ENCODE measurements at places on chromosomes 2 and 18.

GRCh38 chr2:7007846-7008741 is 90.9 kb downstream of the RNF144A start:
- DNase-seq = no peak

GRCh38 chr18:33875029-33875565 is 297.1 kb downstream of the ASXL3 start:
- no peak for DNase-seq

GRCh38 chr2:240655931-240656886 is 26.5 kb downstream of the AQP12B start:
- DNase-seq = no peak

- DNase-seq = no peak
Observed at GRCh38 chr2:224850081-224850480, 133.9 kb upstream of the CCDC195 start.

GRCh38 chr18:25422230-25422629 is 70.3 kb upstream of the ZNF521 start:
- no peak for DNase-seq

GRCh38 chr18:34837769-34838272 is 127.7 kb downstream of the DTNA start:
- DNase-seq = no peak

- no peak for DNase-seq
Observed at GRCh38 chr2:8922431-8922830, 81.1 kb downstream of the MBOAT2 start.

- DNase-seq = no peak
Observed at GRCh38 chr2:73004889-73005596, 66.5 kb downstream of the SFXN5 start.

- no peak for DNase-seq
Observed at GRCh38 chr2:97935719-97936161, 60.0 kb downstream of the TMEM131 start.

DNA sequence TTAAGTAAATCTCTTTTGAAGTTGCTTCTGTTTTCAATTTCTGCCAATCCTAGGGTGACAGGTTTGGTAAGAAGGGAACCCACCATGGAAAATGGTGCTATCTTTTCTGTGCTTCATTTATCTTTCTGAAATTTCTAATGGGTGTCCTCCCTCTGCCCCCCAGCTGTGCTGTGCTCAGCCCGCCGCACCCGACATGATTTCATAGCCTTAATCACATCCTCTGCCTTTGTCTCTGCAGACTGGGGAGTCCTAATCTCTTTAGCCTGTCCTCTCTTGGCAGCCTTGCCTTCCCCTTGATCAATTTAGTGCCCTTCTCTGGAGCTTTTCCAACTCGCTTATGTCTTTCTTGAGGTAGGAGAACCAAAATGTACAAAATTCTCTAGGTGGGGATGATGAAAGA is 49.3 kb downstream of the DNMT3A start:
- no peak for DNase-seq

DNA sequence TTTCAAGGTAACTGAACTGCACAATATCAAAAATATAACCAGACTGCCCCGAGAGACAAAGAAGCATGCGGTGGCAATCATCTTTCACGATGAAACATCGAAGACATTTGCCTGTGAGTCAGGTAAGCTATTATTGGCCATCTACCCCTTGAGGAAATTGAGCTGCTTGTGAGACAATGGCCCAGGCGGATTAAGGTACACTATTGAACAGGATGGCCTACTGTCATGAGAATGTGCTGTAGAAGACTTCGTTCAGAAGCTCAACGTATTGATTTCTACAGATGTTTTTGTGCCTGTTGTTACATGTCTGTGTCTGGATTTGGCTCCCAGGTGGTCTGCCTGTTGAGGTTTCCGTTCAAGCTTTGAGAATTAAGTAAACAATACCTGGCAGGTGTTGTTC is 198.7 kb downstream of the DOK6 start:
- no peak for DNase-seq

- no peak for DNase-seq
Observed at GRCh38 chr2:119157850-119158511, 570 bp downstream of the C1QL2 start.

DNA sequence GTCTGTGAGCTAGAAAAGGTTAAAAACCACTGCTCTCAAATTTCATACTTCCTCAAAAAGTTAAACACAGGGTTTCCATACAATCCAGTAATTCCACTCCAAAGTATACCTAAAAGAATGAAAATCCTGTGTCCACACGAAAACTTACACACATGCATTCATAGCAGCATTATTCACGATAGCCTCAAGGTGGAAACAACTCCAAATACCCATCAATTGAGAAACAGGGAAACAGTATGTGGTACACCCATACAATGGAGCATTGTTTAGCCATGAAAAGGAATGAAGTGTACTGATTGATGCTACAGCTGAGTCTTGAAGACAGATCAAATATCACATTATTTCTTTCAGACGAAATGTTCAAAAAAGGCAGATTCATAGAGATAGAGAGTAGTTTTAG is 36.7 kb downstream of the UXS1 start:
- no peak for DNase-seq

DNA sequence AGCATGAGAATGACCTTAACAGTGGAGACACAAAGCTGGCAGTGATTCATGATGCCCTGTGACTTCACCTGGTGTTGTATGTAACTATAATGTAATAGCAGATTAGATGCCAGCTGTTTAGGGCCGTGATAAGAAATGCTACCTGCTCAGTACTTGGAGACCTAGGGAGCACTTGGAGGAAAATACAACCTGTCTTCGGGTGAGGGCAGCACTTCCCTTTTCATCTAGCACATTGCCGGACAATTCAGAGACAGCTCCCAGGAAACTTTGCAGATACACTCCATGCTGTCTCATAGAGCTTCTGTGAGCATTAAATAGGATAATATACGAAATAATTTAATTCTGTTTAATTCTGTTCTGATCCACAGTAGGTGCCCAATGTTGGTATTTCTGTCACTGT is 668.5 kb downstream of the TSN start:
- no peak for DNase-seq

- DNase-seq = no peak
Observed at GRCh38 chr2:224069172-224069571, 30.1 kb upstream of the SERPINE2 start.

- DNase-seq = no peak
Observed at GRCh38 chr2:230998882-230999281, 3.0 kb downstream of the SPATA3 start.

GRCh38 chr2:154264024-154264423 is 392.3 kb downstream of the GALNT13 start:
- DNase-seq = no peak

DNA sequence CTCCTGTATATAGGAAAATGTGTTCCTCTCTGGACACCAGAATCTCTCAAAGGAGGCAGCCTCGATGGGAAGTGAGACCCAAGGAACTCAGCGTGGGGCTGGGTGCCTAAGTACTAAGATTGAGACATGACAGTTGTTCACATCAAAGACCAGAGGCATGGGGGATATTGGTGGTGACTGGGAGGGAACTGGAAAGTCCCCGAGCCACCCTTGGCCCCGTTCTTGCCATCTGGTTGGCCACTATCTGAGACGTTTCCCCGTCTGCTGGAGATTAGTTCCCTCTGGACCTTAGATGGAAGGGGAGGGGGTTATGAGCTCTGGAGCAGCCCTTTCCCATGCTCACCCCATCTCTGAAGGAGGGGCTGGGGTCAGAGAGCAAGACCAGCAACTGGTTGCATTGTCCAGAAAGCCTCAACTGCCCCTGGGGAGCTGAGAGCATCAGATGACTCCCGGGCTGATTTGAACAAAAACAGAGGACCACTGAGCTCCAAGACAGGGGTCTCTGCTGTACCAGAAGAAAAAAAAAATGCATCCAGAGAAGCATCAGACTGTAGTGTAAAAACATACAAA is 11.8 kb downstream of the FBLN7 start:
- DNase-seq = no peak

GRCh38 chr2:232362174-232362900 is 16.2 kb upstream of the ALPP start:
- DNase-seq = no peak

- DNase-seq = no peak
Observed at GRCh38 chr2:117199511-117199910, 615.0 kb upstream of the DDX18 start.

DNA sequence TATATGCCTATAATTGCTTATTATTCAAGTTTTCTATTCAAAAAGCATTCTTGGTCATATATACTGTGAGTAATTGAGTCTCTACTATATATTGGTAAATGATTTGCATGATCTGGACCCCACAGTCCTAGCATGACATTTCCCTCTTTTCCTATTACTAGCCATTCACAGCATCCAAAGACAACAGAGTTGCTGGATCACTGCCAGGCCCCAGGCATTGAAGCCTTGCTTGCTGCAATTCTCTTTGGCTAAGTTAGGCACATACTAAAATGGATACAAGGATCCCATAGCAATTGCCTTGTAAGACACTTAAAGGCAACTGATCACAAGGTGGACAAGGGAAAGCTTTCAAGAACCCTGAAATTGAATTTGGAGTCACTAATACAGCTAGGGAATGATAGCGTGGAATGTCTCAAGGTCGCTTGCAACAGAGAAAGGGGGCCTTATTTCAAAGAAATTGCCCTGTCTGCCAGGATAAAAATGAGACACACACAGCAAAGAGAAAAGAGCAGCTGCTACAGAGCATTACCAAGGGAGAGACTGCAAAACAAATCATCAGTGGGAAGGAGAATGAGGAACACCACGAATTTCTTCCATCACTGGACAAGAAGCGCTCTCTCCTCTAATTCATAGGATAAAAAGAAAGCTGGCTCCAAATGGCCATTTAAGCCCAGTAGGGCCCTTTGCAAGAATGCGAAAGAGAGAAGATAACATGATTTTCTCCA is 77.1 kb upstream of the EPHA4 start:
- DNase-seq = no peak

DNA sequence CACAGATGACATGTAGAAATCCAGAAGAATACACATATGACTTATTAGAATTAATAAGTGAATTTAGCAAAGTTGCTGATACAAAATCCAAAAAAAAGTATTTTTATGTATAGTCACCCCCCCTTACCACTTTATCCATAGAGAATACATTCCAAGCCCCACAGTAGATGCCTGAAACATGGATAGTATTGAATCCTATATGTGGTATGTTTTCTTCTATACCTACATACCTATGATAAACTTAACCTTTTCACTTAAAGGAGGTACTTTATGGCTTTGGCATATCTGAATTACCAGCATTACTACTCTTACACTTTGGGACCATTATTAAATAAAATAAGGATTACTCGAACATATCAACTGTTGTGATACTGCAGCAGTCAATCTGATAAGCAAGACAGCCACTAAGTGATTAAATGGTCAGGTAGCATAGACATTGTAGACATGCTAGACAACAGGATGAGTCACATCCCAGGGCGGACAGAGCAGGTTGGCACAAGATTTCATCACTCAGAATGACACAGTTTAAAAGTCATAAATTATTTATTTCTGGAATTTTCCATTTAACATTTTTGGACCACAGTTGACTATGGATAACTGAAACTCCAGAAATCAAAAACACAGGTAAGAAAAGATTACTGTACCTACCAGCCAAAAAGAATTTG is 208.2 kb upstream of the CHAC2 start:
- DNase-seq = no peak

DNA sequence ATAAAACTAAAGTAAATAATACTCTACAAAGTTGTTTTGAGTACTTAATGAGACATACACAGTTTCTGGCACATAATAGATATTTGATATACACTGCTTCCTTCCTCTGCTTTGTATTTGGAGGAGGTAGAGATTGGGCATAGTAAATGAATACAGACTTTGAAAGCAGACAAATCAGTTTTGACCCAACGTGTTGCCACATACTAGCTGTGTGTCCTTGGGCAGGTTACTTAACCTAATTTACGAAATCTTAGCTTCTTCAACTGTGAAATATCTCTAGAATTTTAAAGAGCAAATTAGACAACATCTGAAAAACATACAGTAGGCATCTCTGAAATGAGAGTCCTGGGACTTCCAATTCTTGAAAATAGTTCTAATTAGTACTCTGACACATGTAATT is 425.4 kb downstream of the TGIF1 start:
- no peak for DNase-seq

- no peak for DNase-seq
Observed at GRCh38 chr18:40208958-40209357, 1746.1 kb upstream of the PIK3C3 start.

DNA sequence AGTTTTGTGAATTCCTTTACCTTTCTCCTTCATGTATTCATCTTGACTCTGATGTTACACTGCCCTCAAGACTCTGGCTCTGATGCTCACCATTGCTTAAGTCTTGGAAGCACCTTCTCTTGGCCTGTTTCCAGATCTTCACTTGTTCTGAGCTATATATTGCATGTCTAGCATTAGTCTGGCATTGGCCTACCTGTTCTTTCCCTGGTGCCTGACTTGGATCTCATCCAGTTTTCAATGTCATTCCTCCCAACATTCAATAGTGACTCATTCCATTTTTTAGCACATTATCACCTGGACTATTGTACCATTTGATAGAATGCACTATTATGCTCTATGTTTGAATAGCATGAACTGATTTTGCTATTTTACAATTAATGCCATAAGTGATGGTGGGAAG is 127.3 kb upstream of the NYAP2 start:
- no peak for DNase-seq

DNA sequence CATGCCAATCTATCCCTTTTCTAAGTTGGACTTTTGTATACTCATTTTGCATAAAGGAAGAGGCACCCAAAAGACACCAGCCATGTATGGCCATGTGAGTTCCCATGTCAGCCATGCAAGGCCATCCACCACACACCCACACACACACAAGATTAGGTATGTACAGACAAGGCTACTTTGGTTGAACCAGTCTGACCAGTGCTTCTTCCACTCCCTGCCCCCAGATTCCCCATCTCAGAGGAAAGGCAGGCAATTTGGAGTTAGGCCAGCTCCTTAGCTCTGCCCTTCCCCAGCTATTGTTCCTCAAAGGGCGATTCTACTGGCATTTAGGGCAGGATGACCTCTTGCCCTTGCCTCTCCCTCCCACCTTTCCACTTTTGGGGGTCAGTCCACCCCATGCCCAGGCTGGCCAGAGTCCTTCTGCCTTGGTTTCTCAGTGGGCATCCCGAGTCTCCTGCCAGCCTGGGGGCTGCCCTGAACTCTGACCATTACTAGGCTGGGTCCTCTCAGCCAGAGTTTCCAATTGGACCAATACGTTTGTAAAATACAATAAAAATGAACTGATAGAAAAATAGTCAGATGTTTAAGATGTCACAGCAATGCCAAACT is 101.1 kb downstream of the ZBTB7C start:
- DNase-seq = no peak

- no peak for DNase-seq
Observed at GRCh38 chr2:99729104-99730025, 239.5 kb upstream of the REV1 start.

Measured in stimulated activated CD4-positive, alpha-beta T cell treated with anti-CD3 and anti-CD28 coated beads, Interleukin-1b, Interleukin-23, amount 100 ng/mL, for 1 hour (primary cell).